Activated naive CD8-positive, alpha-beta T cell treated with anti-CD3 and anti-CD28 coated beads, Interleukin-2, amount 10 ng/mL, durations not matched to agents 7 days and 5 days (primary cell): ENCODE measurements at places on chromosomes 11 and 22.
A peak's percentile ranks its signal among the peaks of the same experiment; 100 is the strongest.

DNA sequence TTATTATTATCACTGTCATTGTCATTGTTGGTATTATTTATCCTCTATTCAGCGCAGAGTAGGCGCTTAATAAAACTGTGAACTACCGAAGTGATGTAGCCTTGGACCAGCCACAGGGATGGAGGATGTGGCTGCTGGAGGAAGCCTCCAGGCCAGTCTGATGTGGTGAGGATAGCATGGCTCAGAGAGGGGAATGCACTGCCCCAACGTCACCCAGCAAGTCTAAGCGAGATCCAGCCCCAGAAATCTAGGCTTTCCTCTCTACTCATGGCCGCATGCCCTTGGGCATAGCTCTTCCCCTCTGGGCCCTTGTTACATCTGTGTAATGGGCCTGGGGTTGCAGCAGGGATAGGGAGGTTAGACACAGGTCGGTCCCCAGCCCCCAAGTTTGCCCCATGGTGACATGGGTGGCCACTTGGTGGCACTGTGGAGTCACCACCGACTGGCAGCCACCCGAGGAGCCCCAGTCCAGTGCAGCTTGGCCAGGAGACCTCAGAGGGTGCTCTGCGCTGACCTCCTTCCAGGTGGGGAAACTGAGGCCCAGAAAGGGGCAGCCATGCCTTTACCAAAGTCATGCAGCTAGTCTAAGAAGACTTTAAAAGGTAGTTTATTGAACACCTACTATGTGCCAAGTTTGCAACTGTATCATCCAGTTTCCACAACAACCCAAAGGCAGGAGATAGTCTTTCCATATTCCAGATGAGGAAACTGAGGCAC, 395.7 kb downstream of the MN1 start:
- H3K27ac ChIP-seq = no peak overlapping the region
- peak; percentile 55 for DNase-seq
- H3K4me3 ChIP-seq = no peak overlapping the region

- H3K4me3 ChIP-seq = peak overlapping the region; percentile 94
- H3K36me3 ChIP-seq = no peaks in the 10 kb centered on the region
- H3K27me3 ChIP-seq = no peaks in the 10 kb centered on the region
These were observed 1.7 kb upstream of the MRTFA start for GRCh38 chr22:40638261-40638660.

DNA sequence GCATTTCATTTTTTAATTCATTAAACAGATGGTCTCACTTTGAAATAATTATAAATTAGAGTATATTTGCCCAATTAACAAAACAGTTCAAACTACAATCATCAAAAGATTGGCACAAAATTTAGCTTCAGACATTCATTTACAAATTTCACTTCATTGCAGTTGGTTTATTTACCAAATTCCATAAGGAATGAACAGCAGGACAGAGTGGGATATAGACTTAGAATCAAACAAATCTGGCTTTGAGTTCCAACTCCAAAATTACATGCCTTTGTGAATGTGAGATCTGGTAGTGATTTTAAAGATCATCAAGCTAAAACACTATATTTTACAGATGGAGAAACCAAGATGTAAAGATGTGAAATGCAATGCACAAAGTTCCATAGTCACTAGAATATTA, 310.7 kb upstream of the CNTN5 start:
- no peaks in the 10 kb centered on the region for H3K27me3 ChIP-seq
- H3K4me1 ChIP-seq = no peaks in the 10 kb centered on the region
- H3K4me3 ChIP-seq = no peak overlapping the region
- DNase-seq = no peak
- no peak overlapping the region for H3K27ac ChIP-seq
- no peaks in the 10 kb centered on the region for H3K36me3 ChIP-seq

DNA sequence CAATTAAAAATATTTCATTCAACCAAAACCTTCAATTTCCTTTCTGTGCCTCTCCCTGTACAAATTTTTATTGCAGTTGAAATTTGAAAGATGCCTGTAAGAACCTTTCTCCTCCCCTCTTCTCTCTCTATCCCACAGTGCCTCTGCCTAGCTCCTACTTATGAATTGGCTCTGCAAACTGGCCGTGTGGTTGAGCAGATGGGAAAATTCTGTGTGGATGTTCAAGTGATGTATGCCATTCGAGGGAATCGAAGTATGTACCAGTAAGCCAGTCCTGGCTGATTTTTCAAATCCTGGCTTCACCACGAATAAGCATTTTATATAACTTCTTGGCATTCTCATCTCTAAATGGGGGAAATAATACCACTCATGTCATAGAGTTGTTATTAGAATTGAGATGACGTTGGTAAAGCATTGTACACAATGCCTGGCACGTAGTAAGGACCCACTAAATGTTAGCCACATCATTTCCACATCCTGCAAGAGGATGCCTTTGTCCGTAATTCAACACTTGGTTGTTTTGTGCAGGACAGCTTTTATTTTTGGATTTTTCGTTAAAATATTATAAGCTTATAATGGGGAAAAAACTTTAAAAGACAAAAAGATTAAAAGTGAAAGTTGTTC, 6.0 kb downstream of the DDX25 start:
- H3K4me3 ChIP-seq = no peak overlapping the region
- no peak overlapping the region for H3K27ac ChIP-seq
- no peak for DNase-seq
- H3K36me3 ChIP-seq = no peaks in the 10 kb centered on the region
